Stimulated activated CD8-positive, alpha-beta memory T cell treated with anti-CD3 and anti-CD28 coated beads, Interleukin-15, amount 100 ng/mL, for 24 hours (primary cell): ENCODE measurements at places on chromosomes 3 and 15.

- DNase-seq, result no peak
Observed at GRCh38 chr3:43285644-43286043, 696 bp upstream of the SNRK start.

DNA sequence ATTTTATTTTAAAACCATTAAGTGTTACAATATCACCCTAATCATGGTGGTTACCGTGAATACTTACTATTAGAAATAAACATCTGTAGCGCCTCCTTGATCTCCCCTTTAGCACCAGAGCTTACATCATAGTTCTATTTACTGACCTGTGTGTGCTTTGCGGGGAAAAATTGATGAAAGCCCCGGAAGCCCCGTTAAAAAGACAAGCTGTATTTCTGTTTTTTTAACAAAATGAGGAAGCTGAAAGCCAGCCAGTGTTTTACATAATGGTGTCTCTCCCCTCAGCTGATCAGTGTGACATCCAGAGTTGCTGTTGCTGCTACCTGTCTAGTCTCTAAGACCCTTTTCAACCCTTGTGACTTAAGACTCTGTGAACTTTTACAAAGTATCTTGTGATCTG is 100.8 kb downstream of the OPA1 start:
- DNase-seq, result no peak

DNA sequence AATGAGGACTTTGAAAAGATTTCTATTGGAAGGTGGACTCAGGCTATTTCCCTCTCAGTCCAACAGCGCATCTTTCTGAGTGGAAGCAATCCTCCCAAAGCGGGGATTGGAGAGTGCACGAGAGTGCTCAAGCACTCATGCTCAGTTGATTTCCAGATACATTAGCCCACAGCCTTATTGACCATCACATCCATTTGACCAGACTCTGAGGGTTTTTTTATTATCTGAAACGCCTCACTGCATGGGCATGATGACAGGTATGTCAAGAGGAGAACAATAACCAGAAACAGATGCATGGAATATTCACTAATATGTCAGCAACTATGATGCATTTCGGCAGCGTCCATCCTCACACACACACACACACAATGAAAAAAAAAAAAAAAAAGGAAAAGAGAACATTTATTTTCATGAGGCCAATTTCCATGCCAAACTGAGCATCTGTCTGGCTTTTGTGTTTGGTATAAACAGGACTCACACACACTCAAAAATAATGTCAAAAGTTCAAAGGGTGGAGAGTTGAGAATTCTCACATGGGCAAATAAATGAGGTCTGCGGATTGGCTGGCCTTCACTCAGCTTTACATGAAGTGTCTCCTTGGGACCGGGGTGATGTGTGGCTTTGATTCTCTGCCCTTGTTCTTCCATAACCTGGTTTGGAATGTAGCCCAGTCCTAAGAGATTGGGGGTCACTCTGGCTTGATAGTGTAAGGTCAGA is 371.6 kb downstream of the MCTP2 start:
- no peak for DNase-seq

- DNase-seq, result no peak
Observed at GRCh38 chr3:148605521-148605920, 92.2 kb upstream of the AGTR1 start.

DNA sequence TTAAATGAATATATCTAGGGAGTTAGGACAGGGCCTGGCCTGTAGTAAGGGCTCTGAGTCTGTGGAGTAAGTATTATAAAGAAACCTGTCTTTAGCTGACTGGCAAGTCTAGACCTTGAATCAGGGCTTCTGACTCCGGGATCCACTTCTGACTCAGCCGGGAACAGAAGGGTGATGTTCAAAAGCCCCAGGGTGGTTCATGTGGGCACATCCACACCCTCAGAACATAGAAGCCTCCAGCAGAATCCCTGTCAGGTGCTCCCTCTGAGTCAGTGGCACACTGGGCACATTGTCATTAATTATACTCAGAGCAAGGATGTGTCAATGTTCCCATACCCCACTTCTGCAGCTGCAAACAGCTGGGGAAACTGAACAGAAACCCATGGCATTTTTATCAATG is 26.7 kb upstream of the SNRK start:
- no peak for DNase-seq

GRCh38 chr3:197463279-197463678 is 92.5 kb downstream of the BDH1 start:
- no peak for DNase-seq

GRCh38 chr15:38238311-38238710 is 14.3 kb upstream of the SPRED1 start:
- no peak for DNase-seq

GRCh38 chr3:81758275-81758674 is 3.2 kb downstream of the GBE1 start:
- no peak for DNase-seq

- DNase-seq, result no peak
Observed at GRCh38 chr15:49751751-49752150, 130.9 kb downstream of the DTWD1 start.

DNA sequence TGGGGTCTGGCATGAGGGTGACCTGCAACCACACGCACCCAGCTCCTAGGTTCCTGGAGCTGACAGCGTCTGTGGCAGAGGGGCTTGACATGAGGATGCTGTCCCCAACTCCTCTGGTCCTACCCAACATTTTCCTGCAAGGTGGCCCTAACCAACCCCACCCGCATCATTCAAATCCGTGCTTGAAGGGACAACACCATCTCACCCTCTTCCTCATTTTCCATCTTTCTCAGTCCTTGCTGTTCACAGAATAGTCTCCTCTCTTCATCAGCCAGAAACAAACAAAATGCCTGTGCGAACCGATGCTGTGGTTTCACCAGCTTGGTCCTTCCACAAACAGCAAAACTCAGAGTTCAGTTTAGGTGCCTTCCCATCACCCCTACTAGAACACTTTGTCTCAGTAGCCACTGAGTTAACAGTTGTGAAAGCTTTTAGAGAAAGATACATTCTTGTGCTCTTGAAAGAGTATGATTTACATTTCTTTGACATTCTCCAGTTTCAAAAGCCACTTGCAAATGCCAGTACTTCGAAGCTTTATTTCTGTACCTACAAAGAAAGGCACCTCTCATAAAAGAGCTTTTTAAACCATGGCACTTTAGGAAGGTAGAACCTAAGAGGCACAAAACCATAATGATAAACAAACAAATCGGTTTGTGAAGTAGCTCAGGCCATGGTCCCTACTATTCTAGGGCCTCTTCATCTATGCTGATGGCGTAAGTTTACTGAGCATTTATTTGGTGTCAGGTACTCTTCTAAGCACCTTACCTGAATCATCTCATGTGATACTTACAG is 360.1 kb downstream of the SHQ1 start:
- no peak for DNase-seq

DNA sequence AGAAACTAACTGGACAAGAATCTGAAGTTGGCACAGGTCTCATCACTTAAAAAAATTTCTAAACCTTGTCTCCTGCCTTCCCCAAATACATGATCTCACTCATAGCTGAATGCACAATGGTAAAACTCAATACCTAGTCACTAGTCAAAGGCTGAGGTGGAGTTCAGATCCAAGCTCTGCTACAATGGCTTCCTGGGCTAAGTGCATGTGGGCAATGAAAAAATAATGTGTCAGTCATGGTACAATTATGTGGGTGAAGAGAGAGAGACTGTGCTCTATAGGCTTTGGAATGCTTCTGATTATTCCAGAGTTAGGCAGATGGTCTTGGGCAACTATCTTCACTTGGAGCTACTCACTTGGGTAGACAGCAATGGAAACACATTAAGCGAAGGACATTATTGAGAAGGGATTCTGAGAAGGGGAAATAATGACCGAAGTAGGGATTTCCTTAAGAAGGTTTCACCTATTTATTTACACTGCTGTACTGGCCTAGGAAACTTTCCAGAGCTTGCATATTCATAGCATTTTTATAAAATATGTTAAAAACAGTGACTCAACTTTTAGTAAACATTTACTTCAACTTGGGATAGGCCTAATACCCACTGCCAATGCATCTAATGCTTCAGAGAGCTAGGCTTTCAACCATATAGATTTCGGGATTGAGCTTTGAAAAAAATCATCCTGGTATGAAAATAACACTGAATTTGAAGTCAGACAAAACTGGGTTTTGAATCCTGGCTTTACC is 58.7 kb upstream of the PLXND1 start:
- DNase-seq, result no peak

DNA sequence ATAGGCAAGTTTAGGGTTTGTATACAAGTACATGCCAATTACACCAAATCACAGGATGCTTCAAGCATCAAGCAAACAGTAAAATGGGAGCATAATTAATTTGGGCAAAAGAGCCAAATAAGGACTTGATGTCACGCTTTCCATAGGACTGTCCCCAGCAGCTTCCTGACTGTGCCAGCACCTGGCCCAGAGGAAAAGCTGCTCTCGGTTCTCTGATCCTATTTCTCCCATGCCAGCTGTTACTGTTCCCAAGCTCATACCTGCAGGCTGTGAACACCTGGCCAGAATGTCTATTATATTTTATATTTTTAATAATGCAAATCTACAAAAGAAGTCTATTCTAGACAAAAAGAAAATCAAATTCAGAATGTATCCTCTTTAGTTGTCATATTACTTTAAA is 12.2 kb downstream of the ZXDC start:
- DNase-seq, result no peak

- no peak for DNase-seq
Observed at GRCh38 chr3:66355394-66355793, 134.6 kb downstream of the SLC25A26 start.

GRCh38 chr3:67791620-67792019 is 137.2 kb upstream of the SUCLG2 start:
- no peak for DNase-seq

DNA sequence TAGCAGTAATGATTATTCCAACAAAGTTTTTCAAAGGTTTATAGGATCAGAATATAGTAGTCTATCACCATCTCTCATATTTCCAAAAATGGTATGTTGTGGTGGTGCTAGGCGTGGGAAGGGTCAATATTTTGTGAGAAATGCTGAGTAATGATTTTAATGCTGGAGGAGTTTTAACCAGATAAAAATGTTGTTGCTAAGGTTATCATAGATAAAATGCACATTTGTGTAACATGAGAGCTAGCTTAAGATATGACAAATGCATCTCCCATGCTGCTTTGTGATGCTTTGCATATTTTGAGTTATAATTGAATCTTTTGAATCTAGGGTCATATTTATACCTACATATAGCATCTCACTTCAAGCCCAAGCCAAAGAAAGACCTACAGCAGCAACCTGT is 103.9 kb upstream of the ROBO1 start:
- DNase-seq, result no peak

GRCh38 chr3:62873451-62873760 is 1.8 kb downstream of the CADPS start:
- no peak for DNase-seq

- no peak for DNase-seq
Observed at GRCh38 chr3:64414043-64414442, 188.8 kb upstream of the PRICKLE2 start.

GRCh38 chr3:14836049-14836468 is 17.3 kb downstream of the FGD5 start:
- no peak for DNase-seq

DNA sequence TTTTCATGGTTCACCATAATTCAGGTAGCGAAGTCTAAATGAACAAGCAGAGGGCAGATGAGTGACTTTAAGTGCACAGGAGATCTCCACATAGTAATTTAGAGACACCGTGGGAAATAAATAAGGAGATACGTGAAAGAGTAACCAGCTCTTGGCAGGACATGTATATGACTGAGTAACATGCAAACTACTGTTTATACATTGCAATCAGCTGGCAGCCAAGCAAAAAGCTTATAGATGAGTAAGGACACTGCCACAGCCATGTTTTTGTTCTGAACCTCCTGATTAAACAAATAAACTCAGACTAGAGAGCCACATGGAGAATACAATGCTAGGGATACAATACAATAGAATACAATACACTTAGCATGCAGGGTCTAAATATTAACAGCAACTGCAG is 252.4 kb downstream of the FHIT start:
- no peak for DNase-seq

GRCh38 chr3:66075281-66075680 is 36.6 kb upstream of the MAGI1 start:
- DNase-seq, result no peak

- no peak for DNase-seq
Observed at GRCh38 chr15:37984368-37984767, 49.9 kb downstream of the TMCO5A start.

- DNase-seq, result no peak
Observed at GRCh38 chr3:123337226-123337625, 111.7 kb downstream of the ADCY5 start.

GRCh38 chr15:49083401-49084284 is 37.4 kb upstream of the SECISBP2L start:
- no peak for DNase-seq

DNA sequence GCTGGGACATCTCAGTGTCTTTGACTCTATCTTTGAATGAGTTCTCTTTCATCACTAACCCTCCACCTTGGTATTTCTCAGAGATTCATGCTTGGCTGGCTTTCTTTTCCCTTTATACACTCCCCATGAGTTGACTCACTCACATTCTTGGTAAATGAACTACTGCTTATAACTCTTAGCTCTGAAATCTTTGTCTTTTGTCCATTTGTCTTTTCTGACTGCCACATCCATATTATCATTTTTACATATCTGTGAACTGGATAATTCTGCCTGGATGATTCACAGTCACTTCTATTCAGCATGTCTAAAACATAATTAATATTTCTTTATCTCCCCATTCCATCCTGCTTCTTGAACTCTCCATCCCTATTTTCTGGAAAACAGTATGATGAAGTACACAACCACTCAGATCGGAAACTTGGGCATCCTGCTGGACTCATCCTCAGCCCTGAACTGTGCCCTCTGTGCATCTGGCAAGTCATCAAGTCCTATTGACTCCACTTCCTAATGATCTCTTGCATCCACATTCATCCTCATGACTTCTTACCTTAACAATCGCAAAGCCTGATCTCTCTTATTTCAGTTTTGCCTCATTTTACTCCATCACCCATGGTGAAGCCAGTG is 66.9 kb downstream of the KCNAB1 start:
- no peak for DNase-seq

DNA sequence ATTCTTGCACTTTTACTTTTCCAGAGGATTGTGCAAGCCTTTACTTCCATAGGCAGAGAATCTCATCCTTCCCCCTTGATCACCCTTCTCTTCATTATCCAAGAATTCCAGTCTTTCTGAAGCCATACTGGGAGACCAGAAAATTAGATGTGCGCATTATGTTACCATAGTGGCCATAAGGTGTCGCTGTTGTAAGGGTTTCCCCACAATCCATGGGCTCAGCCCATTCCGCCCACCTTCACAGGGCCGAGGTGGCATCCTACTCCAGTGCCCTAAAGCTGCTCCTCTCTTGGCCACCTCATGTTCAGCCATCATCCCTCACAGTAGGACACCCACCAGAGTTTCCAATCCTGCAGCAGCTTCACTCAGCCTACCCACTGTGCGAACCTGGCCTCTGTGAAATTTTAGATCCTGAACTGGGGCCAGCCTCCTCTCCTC is 35.0 kb downstream of the CTSH start:
- DNase-seq, result no peak

DNA sequence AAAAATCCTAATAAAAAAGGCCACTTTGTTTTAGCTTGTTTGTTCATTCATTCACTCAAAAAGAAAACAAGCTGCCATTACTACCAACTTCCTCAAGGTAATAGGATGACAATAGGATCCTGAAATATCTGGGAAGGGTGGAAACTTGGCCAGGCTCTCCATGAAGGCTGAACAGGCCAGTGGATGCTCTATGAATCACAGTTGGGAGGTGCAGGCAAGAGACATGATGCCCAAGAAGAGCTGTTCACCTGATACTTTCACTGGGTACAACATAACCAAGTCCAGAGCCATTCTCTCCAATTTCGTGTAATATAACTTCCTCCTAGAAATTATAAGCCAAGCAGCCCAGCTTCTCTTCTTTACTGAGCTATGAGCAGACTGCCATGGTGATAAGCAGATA is 37.3 kb downstream of the NMNAT3 start:
- DNase-seq, result no peak
